ENCODE measurements at places on chromosomes 12 and 14.

DNA sequence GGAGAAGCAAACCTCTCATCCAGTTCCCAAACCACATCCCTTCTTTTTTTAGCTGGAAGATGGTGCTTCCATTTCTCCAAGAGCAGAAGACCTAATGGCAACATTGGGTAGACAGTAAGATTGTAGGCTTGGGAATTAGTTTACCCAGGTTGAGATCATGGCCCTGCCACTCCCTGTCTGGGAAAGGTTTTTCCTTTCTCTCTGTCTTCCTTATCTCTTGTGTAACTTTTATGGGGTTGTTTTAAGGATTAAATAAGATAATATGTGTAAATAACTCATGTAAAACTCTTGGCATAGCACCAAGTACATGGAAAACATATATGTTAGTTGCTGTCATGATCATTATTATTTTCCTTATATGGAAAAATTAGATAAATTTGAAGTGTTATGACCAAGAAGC, 23.2 kb upstream of the PSMA6 start:
- DNase-seq = no peak

DNA sequence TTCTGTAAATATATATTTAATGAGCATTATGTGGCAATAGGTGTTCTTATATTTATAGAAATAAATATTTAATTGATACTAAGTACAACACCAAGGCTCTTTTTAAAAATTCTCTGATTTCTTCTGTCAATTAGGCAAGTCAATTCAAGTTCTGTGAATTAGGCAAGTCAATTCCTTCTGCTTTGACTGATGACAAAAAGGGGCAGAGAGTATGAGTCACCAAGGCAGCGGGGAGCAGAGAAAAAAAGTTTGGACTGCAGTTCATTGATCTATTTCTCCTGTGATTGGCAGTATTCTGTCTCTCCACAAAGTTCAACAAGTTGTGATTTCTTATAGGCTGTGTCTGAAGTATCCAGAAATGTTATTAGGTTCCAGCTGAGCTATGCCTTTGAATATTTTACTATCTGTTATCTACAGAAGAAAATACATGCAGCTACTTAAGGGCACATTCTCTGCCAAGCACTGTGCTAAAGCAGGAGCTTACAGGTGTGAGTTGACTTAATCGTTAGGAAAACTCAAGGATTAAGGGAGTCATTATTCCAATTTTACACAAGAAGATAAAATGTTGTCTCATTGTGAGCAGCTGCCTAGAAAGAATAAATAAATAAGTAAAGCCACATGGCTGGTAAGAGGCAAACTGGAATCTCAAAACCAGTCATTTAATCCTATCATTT, 206.4 kb upstream of the ALG10B start:
- DNase-seq = no peak

- DNase-seq = no peak
Measured at GRCh38 chr12:47102406-47102805, 22.6 kb upstream of the AMIGO2 start.

DNA sequence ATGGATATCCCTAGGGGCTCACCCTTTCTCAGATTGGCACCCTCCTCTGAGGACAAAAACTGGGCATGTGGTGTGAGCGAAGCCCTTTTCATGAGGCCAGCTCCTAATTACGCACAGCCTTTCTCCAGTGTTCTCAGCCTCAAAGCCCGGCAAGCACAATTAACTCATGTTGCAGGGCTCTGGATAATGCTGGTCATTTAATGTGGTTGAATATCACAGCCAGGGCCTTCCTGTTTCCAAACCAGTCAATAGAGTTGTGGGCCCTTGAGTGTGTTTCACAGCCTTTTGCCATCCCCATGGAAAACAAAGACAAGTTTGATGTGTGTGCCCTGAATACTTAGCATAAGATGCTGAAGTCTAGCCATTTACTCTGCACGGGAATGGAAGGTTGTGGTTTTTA, 114.2 kb upstream of the ARHGAP5 start:
- no peak for DNase-seq

GRCh38 chr12:95548056-95548538, 3.2 kb downstream of the USP44 start:
- DNase-seq = no peak

DNA sequence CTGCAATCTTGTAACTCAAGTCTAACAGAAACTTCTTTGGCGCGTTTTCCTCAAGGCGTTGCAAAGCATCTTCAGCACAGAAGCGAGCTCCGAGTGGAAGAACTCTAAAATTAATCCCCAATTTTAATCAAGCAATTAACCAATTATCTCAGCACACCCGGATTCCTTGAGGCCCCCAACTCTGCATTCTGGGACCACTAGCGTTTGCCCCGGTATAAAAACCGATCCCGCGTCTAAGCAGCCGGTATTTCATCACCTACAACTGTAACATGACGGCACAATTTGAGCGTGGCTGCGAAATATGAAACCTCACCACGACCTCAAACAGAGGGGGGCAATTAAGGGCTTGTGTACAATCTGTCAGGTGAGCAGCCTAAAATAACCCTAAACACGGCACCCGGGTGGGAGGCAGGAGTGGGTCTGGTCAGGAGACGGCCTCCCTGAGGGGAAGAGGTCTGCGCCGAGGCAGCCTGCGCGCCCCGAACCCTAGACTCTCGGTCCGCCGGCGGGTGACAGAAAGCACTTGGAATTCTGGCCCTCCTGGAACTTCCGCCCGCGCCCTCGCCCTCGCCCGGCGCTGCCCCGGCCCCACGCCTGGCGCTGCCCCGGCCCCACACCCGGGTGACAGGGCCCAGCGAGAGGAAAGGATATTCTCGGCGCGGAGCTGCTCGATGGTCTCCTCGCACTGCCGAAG, 594 bp downstream of the ZCCHC8 start:
- DNase-seq = peak; percentile 27

GRCh38 chr12:45216983-45217485, 1.1 kb downstream of the ANO6 start:
- DNase-seq = no peak

GRCh38 chr12:6620137-6620884, 13.1 kb upstream of the CHD4 start:
- DNase-seq = peak; percentile 21

GRCh38 chr12:9732921-9733461, at the start of gene CLECL1:
CLECL1 (minus strand) TSS chr12:9733097.
- no peak for DNase-seq

GRCh38 chr12:27901959-27902358, 70.6 kb downstream of the PTHLH start:
- no peak for DNase-seq

DNA sequence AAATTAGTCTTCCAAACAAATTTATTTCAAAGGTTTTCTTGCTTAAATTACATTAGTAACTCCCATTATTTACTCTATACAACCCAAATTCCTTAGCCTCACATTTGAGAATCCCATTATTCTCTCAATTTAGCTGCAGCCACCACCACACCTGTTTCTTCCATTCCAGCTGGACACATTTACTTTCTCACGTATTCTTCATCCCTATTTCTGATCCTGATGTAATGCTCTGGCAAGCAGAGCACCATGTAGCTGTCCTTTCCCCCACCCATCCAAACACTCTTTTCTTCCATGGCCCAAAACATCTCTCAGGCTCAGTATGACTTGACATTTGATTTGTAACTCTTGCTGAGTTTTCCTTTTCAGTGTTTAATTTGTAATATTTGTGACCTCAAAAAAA, 240.2 kb upstream of the CLEC14A start:
- no peak for DNase-seq

- DNase-seq = peak; percentile 69
Measured at GRCh38 chr14:68794130-68794850, 1.4 kb upstream of the ZFP36L1 start.

DNA sequence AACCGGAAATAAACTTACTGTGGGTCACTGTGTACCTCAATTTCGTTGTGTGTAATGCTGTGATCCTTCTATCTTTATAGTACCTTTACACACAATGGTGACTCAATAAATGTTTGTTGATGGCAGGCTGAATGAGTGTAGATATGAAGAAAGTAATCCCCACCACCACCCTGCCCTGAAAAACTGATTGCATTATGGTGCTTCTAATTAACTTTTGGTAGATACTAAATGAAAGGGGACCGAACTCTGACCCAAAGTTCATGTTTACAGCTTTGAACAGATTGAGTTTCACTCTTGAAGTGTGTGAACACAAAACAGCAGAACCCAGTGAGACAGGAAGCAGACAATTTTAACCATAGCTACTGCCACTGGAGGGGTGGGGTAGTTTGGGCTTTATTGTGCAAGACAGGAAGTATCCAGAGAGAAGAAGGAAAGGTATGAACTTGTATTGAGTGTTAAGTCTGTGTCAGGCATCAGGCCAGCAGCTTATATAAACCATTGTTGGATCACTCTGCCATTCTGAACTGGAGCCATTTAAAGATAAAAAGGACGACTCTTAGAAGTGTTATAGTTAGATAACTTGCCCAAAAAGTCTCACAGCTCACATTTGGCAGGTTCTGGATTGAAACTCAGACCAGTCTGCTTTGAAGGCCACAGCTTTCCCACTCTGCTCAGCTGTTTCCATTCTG, 197.0 kb upstream of the AMIGO2 start:
- DNase-seq = peak; percentile 51

DNA sequence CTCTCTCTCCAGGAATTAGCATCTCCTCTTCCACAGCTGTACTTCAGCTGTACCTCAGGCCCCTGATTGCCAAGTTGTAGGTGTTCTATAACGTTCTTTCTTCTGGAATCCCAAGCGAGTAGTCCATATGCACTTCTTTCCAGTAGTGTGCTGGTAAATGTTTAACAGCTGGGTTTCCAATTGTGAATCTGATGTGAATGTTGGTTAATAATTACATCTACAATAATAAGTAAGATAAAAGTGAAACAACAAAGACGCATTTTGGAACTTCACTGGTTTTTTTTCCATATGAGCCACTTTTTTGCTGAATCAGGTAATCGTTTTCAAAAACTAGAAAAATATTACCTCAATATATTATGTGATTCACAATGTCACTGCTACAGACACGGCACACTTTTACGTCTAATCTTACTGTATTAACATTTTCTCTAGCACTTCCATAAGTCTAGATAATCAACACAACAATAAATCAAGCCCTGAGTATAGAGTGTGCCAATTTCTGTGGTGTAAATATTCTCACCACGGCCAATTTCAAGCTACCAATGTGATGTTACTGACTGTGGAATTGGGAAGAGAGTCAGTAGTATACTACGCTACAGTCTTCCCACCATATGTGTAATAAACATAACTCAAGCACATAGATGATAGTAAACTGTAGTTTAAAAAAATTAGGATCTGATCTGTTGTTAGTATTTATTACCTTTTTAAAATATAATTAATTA, 113.0 kb downstream of the ZFP36L1 start:
- no peak for DNase-seq

- no peak for DNase-seq
Measured at GRCh38 chr12:111404362-111405148, 1.2 kb upstream of the SH2B3 start.

GRCh38 chr12:52239767-52240166, 6.7 kb downstream of the KRT7 start:
- no peak for DNase-seq

- no peak for DNase-seq
Measured at GRCh38 chr14:99996951-99997571, 68.2 kb upstream of the EVL start.

- DNase-seq = no peak
Measured at GRCh38 chr12:76183459-76184186, 99.1 kb upstream of the NAP1L1 start.

DNA sequence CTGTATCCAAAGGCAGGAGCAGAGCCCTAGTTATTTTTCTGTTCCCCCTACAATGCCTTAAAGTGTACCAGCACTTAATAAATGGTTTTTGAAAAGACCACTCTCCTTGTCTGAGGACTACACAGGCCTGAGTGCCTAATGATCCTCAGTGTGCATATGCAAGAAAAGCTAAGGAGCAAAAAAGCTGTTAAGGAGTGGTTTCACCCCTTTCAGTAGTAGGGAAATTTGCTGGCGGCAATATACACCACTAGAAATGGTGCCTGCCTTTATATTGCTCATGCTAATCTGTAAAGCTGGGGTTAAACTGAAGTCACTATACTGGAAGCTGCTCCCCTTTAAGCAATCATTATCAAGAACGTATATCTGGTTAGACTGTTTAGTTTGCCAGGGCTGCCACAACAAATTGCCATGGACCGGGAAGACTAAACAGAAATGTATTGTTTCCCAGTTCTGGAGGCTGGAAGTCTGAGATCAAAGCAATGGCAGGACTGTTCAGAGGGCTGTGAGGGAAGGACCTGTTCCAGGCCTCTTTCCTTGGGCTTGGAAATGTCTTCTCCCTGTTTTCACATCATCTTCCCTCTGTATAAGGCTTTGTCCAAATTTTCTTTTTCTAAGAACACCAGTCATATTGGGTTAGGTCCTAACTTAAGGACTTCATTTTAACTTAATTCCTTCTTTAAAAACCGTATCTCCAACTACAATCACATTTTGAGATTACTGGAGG, 30.2 kb downstream of the PRDM4 start:
- DNase-seq = no peak

GRCh38 chr12:116194935-116195431, 82.5 kb downstream of the MED13L start:
- no peak for DNase-seq

- DNase-seq = no peak
Measured at GRCh38 chr12:124861492-124861891, 2.2 kb downstream of the SCARB1 start.

- no peak for DNase-seq
Measured at GRCh38 chr12:94982456-94982855, 21.0 kb downstream of the NDUFA12 start.

DNA sequence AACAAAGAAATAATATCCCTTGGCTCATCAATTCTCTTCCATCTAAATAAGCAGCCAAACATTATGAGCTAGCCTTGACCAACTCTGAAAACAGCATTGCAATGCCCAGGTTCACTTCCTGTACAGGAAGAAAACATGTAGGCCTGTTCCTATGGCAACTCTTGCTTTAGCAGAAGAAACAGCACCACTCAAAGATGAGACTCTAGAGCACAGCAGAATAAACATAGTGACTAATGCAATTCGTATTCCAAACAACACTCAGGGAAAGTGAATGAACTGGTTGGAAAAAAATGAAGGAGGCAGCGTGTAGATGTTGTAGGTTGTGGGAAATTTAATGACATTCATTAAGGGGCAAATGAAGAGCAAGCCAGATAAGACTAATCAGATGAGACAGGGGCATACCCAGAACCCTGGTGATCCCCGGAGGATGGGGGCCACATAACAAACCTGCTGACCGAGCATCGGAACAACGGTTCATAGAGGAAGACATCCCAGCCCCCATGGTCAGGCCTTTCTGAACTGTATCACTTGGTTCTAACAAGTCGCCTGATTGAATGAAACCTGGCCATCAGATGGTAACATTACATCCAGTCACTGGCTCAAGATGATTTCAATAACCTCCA, 9.0 kb downstream of the ARHGDIB start:
- DNase-seq = no peak
